Activated CD4-positive, alpha-beta T cell treated with anti-CD3 and anti-CD28 coated beads for 1 hour (primary cell): ENCODE measurements at places on chromosomes 5 and 9.

DNA sequence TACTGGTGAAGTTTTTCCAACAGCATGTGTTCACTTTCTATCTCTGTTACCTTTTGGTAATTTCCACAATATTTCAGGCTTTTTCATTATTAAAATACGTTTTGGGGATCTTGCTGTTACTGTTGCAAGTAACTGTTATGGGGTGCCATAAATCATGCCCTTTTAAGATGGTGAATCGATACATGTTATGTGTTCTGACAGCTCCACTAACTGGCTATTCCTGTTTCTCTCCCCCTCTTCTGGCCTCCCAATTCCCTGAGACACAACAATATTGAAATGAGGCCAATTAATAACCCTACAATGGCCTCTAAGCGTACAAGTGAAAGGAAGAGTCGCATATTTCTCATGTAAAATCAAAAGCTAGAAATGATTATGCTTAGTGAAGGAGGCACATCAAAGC is 13.1 kb upstream of the MSH3 start:
- DNase-seq: no peak

DNA sequence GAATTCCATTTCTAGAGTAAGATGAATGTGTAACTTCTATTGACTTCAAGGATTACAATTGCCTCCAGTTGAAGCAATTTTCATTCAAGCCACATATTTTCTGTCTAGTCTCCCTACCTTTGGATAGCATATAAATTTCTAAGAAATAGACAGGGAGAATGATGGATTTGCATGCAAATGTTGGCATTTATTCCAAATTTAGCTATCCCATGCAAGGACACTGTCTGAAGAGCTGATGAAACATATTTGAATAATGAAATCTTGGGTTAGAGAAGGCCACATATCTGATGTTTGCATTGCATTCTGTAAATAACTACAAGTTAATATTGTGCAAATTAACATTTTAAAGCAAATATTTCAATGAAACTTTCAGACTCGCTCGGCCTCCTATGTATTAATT is 36.0 kb upstream of the NAA35 start:
- DNase-seq: no peak

DNA sequence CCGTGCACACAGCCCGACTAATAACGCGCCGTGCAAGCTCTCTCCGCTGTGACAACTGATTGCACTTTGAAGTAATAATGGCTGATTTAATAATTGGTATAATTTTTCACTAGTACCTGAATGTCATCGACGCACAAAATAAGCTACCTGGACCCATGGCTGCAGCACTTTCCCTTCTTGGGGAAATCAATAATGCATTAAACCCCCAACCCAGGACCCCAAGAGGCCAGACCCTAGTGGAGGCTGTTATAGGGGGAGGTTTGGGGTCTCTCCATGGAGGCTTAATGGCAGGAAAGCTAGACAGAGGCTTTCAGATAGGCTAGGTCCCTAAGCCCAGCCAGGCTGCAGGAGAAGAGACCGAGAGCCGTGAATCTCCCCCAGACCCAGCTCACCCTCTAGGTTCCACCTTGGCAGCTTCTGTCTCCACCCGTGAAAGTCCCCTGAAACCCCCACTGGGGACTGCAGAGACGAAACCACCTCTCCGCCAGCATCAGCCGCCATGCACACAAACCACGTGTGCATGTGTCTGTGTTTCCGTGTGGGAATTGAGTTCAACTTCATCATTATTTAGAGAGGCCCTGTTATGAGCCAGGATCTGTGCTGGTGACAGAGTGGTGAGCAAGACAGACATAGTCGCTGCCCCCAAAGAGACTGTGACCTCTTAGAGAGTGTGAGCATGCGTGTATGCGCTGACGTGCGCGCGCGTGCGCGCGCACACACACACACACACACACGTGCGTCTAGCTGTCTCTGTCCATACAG is 168.6 kb upstream of the MVB12B start:
- no peak for DNase-seq

DNA sequence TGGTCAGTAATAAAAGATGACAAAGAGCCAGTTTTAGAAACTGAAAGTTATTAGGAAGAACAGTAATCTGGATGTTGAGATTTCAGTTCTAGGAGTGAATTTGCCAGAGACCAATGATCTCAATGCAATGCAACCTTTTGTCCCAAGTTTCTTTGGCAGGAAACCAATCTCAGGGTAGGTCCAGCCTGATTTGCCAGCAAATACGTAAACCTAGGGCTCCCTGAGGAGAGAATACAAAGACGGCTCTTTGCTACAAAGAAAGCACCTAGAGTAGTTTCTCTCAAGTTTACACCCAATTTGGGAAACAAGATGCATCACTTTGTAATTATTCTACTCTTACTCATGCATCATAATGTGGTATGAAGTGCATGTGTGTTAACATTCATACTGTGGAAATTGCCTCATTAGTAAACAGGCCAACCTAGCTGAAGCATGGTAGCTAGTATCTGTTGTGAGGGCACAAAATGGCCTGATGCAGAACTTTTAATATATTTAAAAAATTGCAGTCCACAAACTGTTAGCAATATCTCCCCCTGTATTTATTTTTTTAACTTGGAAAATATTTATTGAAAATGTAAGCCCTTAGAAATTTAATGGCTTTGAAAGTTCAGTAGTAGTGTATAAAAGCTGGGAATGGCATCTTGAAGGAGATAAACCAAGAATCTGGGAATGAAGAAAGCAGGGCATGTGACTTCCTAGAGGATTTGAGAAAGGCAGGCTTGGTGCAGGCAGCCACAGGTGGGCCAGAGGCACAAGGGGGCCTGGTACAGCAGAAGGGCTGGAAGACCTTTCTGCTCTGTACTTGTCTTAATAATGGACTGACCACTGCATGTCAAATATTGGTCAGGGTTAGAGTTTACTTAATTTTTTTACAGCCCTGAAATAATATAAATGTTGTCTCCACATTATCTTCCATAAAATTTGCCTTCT is 59.5 kb downstream of the MAST4 start:
- DNase-seq: no peak

GRCh38 chr5:116380621-116381020 is 194.0 kb downstream of the SEMA6A start:
- DNase-seq: no peak

DNA sequence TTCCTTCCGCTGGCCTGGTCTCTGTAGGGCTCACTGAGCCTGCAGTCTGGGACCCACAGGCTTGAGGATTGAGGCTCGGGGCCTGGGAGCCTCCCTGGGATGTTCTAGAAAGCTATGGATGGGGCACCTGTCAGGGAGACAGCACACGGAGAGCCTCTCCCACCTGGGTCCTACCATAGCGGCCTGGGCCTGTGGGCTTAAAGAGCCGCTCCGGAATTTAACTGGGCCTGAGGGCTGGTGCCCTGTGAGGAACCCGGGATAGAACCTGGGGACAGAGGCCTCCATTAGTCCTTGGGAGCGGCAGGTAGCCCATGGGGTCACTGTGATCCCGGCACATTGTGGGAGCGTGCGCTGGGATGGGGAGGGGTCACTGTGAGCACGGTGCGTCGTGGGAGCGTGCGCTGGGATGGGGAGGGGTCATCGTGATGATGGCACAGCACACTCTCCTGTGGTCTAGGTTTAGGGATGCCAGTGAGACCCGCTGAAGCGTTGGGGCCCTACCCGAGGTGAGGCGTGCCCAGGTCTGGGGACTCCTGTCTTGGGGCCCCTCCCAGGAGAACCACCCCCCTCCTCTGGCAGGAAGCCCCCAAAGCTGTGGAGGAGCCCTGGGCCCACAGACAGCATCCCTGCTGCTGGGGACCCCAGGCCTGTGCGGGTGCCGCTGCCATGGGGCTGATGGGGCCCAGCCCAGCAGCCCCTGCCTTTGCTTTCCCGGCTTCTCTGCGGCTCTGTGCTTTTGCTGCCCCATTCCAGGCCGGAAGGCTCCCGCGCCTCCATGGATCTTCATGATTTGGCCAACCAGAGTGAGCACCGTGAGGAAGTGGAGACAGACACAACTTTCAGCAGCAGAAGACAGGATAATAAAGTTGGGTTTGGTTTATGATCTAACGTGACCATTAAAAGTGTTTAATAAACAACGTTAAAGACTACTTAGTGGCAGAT is 3.4 kb upstream of the CEP72 start:
- DNase-seq: no peak

- no peak for DNase-seq
These were observed 7.9 kb downstream of the PDE6A start for GRCh38 chr5:149936700-149937091.

GRCh38 chr5:125452991-125453390 is 706.6 kb upstream of the ZNF608 start:
- DNase-seq: no peak

GRCh38 chr5:172630482-172630881 is 10.6 kb upstream of the NEURL1B start:
- DNase-seq: no peak

- DNase-seq: no peak
These were observed 264.6 kb downstream of the SEC61B start for GRCh38 chr9:99486684-99487083.

DNA sequence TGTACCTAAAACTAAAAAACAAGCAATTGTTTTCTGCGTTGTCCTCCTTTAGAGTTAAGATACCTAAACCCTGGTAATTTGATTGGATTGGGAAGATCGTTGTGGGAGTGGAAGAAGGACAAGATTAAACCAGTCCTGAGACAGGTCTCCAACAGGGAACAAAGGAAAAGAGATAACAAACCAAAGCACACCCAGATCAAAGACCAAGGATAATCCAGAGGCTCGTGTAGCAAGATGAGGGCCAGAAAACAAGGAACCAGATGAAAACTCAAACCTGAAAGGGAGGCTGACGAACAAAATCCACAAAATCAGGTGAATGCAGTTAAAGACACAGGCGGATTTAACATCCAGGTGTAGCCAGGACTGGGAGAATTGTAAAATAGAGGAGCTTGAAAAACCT is 618.1 kb downstream of the SLCO4C1 start:
- no peak for DNase-seq

- DNase-seq: no peak
These were observed 110.7 kb upstream of the NFIL3 start for GRCh38 chr9:91534374-91534773.

DNA sequence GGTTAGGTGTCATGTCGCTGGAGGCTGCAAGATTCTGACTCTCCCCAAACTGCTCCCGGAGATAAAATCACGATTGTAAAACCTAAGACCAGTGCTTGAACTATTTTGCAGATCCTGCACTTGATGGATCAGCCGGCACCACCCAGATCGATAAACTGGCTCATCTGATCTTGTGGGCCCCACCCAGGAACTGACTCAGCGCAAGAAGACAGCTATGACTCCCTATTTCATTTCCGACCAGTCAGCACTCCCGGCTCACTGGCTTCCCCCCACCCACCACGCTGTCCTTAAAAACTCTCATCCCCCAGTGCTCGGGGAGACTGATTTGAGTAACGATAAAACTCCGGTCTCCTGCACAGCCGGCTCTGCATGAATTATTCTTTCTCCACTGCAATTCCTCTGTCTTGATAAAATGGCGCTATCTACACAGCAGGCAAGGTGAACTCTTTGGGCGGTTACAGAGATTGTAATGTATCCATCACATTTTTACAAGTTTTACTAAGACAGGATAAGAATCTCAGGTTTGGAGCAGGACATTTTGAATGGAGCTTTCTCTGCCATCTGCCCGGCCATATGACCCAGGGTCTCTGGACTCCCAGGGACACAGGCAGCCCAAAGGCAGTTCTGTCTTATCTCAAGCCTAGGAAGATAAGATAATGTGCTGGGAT is 10.6 kb upstream of the PPP1R26 start:
- no peak for DNase-seq

DNA sequence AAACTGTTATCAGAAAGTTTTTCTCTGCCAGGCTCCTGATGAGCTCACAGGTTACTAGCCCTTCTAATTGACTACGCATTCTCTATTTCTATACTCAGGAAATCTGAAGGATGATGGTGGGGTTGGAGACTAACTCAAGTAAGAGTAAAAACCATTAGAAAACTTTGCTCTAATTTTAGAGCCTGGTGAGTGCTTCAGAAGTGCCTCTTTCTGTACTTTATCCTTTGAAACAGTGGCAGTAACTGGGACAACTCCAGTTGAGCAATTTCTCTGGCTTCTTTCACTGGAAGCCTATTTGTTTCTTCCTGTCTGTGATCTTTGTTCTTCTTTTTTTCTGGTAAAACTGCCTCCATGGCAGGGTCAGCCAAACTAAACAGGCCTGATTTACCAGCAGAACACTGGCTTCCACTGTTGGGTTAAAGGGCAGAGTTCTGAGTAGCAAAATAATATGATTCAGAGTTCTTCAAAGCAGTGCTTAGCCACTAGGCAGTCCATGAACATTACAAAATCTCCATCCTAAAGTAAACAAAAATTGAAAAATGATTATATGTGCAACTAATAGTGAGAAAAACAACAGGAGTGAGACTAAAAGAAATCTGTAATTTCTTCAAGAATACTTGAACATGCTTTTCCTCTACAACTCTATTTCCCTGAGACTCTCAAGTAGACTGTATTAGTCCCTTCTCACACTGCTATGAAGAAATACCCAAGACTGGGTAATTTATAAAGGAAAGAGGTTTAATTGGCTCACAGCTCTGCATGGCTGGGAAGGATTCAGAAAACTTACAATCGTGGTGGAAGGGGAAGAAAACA is 79.8 kb downstream of the MROH2B start:
- DNase-seq: no peak

DNA sequence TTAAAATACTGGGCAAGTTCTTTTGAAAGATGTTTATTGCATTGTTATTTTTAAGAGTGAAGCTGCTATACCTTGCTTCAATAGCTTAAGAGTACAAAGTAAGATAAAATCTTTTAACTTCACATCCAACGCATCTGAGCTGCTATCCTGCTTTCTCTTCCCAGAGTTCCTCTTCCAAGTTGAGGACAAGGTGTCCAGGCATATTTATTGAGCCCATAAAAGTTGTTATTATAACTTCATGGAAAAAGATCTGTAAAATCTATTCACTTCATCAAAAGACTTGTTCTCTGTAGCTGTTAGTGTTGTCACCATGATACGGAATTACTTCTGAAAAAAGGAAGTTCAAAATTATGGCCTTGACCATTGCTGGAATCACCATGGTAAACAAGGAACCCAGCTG is 306.2 kb upstream of the ELAVL2 start:
- no peak for DNase-seq

DNA sequence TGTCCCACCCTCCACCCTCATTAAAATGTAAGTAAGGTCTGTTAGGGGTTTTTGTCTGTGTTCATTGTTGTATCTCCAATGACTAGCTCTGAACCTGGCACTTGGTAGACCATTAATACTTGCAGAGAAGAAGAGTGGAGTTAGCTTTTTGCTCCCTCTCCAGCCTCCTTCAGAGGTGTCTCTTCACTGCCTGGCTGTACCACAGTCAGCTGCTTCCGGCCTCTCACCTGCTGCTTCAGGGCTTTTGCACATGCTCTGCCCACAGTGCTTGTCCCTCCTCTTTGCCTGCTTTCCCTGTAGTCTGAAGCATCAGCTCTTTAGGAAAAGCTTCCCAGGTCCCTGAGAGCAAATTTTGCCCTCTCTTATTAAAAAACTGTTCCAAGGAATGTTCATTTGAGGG is 83.6 kb downstream of the SNX24 start:
- DNase-seq: no peak
